ENCODE measurements at places on chromosomes 13 and 19.

GRCh38 chr19:34667349-34668076 lies 9.4 kb downstream of the SCGB2B2 start:
- DNase-seq = no peak

- no peak for DNase-seq
Observed at GRCh38 chr13:103373916-103374315, 307.7 kb upstream of the SLC10A2 start.

DNA sequence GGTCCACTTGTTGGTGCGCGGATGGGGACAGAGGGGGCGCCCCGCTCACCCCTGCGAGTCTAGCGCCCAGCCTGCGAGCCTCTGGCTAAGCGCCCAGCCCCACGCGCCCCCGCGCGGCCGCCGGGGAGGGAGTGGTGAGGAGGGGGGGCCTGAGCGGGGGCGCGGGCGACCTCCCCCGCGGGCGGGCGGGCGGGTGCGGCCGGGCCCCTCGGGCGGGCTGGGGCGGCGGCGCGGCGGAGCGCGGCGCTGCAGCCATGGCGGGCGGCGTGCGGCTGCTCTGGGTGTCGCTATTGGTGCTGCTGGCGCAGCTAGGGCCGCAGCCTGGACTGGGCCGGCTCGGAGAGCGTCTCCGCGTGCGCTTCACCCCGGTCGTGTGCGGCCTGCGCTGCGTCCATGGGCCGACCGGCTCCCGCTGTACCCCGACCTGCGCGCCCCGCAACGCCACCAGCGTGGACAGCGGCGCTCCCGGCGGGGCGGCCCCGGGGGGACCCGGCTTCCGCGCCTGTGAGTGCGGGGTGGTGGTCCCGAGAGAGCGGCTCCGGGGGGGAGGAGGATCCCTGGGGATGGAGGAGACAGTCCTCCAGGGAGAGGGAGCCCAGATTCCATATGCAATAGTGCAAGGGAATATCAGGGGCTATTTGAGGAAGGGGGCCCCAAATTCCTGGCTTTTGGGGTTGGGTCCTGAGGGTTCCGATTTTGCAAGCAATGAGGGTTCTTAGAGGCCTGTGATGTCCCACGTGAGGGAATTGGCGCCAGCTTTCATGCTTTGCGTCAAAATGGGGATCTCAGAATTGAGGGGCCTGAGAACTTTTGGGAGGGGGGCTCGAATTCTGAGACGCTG lies at the start of gene LTBP4:
TSS of gene LTBP4 (plus strand) at position 236 of the 841 bp plus-strand sequence. CDS start at position 255, 19 bp downstream.
- DNase-seq = no peak

- DNase-seq = no peak
Observed at GRCh38 chr19:6133231-6133630, 2.2 kb upstream of the ACSBG2 start.

DNA sequence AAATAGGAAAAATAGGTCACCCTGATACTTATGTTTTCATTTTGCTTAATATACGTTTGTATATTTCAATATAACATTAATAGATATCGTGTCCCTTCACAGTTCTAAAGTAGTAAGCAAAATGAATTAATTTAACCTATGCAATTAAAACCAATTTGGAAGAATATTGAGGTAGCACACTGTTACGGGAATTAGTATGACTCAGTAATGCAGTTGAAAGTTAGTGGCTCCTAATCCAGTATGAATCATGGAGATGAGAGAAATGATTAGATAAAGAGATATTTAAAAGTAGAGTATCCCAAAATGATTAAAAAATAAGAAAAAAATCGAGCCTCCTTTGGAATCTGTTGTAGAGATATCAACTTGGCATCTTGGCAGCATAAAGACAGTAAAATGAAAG lies 177.0 kb upstream of the SLITRK6 start:
- DNase-seq = no peak

DNA sequence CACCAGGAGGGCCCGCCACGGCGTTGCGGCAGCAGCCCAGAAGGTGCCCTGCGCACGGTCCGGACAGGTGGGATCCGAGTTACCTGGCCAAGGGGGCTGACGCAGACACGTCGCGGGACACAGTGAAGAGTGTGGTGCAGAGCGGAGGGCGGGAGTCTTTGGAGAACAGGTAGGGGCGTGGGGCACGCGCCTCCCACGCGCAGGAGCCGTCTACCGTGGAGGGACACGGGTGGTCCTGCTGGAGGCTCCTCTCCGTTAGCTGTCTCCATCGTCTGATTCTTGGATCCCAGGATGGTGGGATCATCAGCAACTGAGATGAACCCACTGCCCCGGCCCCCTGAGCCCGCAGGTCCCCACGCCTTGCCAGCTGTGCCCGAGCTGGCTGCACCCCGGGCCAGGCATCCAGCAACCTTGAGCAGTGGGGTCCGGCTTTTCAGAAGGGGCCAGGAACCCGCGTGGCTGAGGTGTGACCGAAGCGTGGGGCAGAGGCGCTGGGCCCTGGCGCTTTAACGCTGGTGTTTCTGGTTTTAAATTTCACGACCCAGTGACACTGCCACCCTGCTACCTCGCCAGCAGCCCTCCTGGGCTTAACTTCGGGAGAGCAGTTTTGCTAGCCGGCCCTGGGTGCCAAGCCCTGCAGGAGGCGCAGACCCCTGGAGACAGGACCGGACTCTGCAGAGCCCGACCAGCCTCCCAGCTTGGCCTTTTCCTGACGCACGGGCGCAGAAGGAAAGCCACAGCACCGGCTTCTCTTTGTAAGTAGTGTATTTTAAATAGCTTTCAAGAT lies 7.3 kb downstream of the FGF22 start:
- no peak for DNase-seq

- no peak for DNase-seq
Observed at GRCh38 chr19:45419396-45419795, 4.3 kb downstream of the ERCC1 start.

- DNase-seq = no peak
Observed at GRCh38 chr13:26445092-26445491, 112.4 kb upstream of the WASF3 start.

DNA sequence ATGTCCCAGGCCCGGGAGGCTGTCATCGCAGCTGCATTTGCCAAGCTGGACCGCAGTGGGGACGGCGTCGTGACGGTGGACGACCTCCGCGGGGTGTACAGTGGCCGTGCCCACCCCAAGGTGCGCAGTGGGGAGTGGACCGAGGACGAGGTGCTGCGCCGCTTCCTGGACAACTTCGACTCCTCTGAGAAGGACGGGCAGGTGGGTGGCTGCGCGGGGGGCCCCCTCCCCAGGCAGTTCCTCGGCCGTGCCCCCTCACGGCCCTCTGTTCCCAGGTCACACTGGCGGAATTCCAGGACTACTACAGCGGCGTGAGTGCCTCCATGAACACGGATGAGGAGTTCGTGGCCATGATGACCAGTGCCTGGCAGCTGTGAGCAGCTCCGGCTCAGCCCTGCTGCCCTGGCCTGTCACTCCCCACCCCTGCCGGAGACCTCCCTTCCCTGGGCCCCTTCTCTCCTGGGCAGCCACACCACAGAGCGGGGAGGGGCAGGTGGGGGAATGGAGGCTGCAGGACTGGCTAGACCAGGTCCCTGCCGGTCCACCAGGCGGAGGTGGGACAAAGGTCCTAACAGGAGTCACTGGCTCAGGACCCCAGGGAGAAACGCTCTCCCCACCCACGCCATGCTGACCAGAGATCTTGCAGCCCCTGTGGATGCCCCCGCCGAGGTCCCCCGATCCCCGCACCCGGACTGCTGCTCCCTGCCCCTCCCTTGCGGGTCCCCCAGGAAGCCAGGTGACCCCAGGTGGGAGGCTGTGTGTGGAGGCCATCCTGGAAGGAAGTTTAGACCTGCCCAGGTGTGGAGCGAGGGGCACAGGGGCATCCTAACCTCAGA lies 1.1 kb downstream of the CAPS start:
- DNase-seq = no peak

GRCh38 chr19:588741-589692 lies 664 bp upstream of the HCN2 start:
- no peak for DNase-seq

GRCh38 chr13:64083396-64083795 lies 2667.7 kb upstream of the PCDH20 start:
- no peak for DNase-seq

GRCh38 chr13:74306496-74306895 lies 172.3 kb upstream of the KLF12 start:
- no peak for DNase-seq

DNA sequence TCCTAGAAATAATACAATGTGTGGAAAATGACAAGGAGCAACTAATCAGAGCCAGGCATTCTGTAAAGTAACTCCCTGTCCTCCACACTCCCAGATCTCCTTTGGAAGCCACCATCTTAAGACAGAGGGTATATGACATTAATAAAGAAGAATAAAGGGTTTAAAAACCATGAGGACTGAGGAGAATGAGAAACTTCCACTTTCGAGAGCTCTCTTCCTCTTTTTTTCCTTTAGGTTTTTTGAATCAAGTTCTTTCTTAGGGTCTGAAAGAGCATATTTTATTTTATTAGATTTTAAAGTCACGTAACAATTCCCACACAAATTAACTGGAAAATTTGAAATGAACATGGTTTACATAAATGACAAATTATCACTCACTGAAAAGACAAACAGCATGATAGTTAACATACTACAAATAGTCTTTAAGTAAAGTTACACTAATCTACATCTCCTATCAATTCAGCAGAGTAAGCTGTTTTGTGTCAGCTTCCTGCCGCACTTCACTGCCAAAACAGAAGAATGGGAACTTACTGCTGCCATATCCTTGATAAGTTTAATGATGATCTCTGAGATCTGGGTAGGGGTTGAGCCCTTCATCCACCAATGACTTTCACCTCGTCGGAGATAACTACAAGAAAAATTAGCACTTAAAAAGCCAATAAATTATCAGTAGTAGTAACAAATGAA lies 38.6 kb upstream of the FBXL3 start:
- DNase-seq = no peak

DNA sequence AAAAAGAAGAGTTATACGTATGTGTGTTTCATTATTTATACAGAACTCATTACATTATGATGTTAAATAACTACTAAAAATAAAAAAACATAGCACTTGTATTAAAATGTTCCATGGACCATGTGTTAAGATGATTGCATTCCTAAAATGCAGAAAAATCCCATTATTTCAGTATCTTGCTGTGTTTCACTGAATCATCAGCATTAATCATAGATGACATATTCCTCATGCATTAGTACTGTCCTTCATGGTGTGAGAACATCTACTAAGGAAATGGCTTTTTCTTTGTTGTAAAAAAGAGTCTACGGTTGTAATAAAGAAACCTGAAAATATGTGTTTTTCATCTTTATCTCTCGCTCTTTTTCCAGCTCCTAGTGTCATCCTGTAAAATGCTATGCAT lies 416.5 kb downstream of the FGF14 start:
- no peak for DNase-seq

DNA sequence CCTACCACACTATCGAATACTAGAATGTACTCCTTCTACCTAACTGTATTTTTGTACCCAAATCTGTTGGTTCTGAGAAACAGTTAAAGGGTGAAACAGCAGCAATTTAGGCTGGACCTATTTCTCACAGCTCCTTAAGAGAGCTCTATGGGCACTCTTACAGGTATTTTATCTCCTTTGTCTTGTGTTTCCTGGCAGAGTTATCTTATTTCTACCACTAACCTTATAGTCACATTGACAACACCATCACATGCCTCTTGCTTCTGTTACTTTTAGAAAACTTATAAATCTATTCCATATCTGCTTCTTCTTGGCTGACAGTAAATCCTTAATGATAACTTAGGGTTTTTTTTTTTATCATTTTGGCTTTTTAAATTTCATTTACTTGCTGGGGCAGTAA lies 130.7 kb downstream of the MYO16 start:
- no peak for DNase-seq

DNA sequence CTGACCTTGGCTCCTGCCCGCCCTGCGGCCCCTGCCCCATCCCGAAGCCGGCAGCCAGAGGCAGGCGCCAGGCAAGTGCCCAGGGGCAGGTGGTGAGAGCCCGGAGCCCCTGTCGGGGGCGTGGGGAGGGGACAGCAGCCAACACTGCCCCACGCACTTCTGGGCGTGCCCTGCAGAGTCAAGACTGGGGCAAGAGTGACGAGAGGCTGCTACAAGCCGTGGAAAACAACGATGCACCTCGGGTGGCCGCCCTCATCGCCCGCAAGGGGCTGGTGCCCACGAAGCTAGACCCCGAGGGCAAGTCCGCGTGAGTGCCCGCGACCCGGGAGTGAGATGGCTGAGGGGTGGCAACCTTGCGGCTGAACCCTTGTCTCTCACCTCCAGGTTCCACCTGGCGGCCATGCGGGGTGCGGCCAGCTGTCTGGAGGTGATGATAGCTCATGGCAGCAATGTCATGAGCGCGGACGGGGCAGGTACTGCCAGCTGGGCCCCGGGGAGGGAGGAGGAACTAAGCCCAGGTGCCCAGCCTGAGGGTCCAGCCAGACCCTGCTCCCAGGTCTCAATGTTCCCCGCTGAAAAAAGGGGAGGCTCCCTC lies 17.3 kb downstream of the ANKRD24 start:
- no peak for DNase-seq

GRCh38 chr19:46637224-46637623 lies 1.2 kb upstream of the GNG8 start:
- DNase-seq = no peak

DNA sequence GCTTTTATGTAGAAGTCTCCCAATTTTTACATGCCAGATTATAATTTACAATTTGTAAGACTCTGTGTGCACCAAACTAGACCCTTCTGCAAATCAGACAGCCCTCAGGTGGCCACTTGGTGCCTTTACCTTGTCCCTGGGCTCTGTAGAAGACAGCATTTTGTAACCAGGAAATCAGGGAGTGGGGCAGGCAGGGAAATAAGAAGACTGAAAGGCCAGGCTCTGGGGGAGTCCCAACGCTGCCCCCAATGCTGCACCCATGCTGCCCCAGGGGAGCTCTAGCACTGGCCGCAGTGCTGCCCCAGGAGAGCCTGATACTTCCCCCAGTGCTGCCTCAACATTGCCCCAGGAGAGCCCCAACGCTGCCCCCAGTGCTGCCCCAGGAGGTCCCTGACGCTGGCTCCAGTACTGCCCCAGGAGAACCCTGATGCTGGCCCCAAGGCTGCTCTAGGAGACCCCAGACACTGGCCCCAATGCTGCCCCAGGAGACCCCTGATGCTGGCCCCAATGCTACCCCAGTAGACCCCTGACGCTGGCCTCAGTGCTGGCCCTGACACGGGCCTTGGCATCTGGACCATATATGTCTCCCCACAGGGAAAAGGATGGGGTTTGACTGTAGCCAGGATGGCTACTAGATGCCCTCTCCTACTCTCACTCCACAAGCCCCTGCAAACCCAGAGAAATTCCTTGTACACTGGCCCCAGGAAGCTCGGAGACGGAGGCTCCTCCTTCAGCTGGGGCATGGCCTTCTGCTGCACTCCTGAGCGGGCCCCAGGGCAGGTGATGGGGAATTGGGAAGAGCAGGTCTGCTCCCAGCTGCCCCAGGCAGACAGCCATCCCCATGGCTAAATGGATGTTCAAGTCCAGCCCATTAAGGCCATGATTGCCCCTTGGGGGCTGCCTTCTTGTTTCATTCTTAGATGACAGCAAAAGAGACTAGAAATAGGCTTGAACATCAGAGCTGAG lies 23.6 kb downstream of the VSTM2B start:
- DNase-seq = no peak

DNA sequence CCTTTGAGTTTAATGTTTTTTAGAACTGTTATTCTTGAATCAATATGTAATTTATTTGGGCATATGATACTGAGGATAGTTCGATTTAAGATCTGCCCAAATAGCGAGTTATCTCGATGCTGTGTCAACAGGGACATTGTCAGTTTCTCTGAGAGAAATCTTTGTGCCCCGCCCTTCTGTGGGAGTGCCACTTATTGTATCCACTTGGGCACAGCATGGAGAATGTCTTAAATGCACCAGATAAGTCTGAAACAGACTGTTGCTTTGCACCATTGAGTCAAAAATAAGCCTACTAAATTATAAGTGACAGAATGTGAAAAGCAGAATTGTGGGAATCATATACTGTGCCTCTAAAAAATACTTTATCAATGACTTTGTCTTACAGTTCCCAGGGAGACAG lies 45.6 kb downstream of the RNASEH2B start:
- DNase-seq = no peak

GRCh38 chr13:86909318-86909717 lies 761.9 kb upstream of the SLITRK5 start:
- DNase-seq = no peak
